ENCODE measurements at places on chromosomes 3 and 15.

GRCh38 chr3:166582236-166582635 is 745.0 kb upstream of the BCHE start:
- no peak for DNase-seq

DNA sequence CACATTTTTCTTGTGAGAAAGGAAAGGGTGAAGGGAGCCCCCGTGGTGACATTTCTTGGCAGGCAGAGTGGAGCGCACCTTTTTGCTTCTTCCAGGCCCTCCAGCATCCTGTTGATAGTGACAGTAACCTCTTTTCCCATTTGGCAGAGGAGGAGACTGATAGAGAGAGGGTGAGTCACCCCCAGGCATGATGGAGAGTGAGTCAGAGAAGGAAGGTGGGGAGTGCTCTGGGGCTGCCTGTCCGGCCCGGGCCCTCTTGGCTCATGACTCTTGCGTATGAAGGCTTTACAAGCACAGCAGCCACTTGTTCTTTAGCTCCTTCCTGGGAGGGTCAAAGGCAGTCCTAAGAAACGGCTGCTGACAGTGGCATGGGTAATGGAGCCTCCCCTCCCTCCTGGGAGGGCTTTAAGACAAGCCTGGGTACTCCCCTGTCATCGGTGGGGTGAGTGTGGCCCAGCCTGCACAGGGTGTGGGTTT is 16.0 kb downstream of the ANKRD63 start:
- no peak for DNase-seq

- no peak for DNase-seq
Observed at GRCh38 chr3:194871143-194871863, 185.6 kb downstream of the FAM43A start.

- DNase-seq = no peak
Observed at GRCh38 chr3:102398176-102398575, 36.6 kb upstream of the ZPLD1 start.

- DNase-seq = no peak
Observed at GRCh38 chr3:154022606-154023005, 98.6 kb upstream of the ARHGEF26 start.

GRCh38 chr3:94887065-94887464 is 824.2 kb downstream of the NSUN3 start:
- DNase-seq = no peak

DNA sequence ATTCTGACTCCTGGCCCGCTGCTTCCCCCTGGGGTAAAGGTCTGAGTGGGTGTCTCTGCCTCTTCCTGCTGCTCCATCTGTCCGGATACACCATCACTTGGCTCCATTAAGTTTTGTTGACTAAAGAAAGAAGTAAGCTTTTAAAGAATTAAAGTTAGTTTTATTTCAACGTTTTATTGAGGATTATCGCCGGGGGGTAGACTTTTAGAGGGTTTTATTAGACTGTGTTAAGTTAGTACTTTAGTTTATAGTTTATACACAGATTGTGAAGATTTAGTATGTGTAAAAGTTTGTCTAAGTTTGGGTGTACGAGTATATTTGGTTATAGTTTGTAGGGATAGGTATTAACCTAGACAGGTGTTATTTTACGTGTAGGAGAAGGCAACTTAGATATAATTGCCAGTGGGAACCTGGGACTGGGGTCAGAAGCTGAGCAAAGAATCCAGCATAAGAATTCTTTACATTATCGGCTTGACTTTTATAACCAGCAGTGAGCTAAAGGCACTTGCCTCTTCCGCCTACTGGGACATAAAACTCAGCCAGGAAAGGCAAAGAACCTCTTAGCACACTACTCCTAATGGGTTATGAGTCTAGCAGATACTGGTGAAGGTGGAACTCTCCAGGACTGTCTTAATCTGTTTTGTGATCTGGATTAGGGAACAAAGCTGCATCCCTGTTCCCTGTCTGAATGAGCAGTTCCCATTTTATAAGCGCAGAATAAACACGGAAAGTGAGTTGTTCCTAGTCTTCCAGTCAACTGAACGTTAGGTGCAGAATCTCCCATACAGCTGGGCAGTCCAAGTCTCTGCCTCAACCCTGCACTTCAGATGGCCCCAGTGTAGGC is 131.3 kb downstream of the FAM43A start:
- DNase-seq = no peak

DNA sequence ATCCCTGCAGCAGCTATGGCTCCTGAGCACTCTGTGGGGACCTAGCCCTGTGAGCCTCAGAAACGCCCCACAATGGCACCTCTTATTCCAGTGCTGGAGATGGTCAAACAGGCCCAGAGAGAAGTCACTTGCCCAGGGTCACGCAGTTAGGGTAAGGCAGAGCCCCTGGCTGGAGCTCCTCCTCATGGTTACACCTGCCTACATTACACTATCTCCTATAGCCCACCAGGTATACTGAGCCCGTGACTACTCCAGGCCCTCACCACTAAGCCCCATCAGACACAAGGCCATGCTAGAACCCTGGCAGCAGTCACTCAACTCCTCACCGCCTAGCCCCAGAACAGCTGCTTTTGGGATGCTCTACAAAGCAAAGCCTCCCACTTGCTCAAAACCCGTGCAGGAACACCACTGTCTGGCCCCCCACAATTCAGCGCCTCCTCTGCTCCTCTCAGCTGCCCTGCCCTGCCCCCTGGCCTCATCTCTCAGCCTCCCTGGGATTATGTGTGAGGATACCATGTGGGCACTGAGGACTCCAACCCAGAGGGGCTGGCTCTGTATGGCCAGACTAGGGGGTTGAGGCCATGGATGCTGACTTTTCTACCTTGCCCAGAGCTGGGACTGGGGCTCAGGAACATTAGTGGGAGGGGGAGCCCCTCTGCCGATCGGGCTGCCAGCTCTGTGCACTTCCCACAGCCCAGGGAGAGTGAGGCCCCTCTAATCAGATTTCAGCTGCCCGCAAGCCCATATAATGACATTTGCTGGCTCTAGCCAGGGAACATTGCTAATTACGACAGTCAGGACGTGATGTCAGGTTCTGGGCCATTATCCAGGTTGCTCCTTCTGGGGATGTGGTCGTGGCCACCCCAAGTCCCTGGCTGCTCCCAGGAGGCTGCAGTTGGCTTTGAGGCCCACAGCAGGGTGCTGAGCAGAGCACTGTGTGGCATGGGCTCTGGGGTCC is 4.0 kb downstream of the NT5DC2 start:
- DNase-seq = no peak

GRCh38 chr3:23112491-23112890 is 90.6 kb upstream of the UBE2E2 start:
- DNase-seq = no peak

DNA sequence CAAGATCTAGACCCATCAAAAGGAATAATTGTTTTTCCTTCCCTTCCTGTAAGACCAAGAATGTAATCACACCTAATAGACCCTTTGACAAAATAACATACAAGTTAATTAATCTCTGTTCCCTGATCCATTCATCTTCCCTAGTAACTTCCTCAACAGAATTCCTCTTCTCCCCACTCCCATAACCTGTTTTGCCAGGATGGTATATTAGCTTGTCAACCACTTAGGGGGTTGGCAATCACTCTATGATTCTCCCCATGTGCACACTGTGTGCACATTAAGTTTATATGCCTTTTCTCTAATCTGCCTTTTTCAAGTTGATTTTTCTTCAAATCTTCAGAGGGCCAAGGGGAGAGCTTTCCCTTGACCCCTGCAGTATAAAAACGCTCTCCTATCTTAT is 2.7 kb upstream of the ATP11B start:
- no peak for DNase-seq

- no peak for DNase-seq
Observed at GRCh38 chr3:127049393-127049792, 66.5 kb downstream of the PLXNA1 start.

- DNase-seq = no peak
Observed at GRCh38 chr15:65056106-65056505, 10.9 kb downstream of the SLC51B start.

- DNase-seq = no peak
Observed at GRCh38 chr3:163476179-163476578, 1602.1 kb downstream of the SI start.

DNA sequence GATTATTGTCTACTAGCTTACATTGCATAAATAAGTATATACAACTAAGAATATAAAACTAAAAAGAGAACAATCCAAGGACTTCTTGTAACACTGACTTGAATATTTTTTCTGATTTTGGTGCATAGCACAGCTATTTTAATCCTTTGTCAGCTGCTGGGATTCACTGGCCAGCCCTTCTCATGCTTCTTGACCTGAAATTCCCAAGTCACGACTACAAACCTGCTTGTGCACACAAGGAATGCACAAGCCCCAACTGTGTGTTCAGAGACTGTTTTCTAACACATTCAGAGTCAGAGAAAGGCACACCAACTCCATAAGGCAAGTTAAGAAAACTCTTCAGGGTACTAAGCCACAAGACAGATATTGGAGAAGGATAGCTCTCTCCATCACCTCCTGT is 80.9 kb downstream of the TNIK start:
- DNase-seq = no peak

DNA sequence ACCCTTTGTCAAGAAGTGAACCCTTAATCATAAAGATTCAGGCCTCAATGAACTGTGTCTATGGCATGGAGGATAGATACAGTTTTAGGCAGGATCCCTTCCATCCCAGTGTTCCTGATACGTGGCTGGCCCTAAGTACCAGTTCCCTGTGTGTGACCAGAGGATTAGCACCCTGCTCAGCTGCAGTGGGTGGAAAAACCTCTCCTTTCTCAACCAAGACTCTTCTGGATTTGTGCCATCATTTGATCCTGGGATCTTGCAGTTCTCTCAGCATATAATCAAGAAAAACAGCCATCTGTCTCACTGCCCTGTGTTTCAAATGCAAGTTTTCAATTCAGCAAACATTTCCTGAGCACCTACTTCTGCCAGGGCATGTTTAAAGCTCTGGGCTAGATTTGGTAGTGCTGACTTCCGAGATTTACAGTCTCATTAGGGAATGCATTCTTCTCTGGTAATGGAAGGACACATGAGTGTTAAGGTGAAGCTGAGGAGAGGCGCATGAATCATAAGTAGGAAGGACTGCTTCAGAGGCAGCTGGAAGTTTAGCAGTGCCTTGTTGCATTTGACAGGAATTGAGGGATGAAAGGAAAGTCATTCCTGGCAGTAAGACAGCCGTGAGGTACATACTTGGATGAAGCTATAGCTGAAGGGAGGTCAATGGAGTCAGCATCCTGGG is 388.3 kb downstream of the MFSD1 start:
- no peak for DNase-seq

DNA sequence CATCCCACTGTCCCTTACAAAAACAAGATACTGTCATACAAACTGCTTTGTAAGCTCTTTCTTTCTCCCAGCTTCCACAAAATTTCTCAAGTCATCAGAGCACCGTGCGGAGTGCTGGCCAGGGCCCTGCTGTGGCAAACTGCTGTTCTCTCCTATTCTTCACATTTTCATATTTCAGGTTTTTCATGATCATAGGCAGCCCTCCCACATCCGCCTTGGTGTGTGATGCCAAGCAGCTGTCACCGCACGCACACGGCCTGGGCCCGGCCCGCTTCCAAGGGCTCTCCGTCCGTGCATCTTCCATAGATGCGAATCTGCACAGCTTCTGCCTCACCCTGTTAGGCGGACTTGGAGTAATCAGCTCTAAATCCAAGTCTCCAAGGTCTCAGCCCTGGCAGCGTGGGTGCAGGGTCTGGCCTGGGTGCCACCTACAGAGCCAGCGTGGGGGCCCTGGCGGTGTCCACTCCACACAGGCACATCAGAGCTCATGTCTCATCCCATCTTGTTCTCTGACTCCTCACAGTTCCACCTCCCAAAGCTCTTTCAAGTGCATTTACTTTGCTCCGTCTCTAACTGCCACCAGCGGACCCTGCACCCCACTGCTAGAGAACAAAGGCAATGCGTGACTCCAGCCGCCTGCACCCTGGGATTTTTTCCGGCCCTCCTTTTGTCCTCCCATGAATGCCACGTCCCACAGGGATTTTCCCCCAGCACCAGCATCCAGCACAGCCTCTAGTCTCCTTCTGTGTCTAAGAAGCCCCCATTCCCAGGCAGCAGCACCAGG is 27.2 kb downstream of the CYFIP1 start:
- no peak for DNase-seq

DNA sequence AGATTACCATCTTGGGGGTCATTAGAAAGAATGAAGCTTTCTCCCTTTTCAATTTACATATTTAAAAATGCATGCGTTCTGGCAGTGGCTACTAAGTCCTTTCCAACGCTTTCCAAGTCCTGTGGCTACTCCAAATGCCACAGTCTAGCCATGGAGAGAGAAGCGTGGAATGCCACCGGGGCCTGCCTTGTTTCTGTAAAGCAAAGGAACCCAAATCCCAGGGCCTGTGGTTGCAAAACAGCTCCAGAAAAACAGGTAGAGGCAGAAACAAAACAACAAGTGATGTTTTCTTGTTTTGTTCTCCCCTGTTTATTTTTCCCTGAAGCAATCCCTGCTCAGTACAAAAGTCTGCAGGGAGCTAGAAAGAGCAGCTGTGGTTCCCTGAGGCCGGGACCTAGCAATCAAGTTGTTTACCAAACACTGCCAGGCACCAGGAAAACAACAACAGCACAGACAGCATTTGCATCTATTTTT is 85.5 kb downstream of the FOXP1 start:
- no peak for DNase-seq

DNA sequence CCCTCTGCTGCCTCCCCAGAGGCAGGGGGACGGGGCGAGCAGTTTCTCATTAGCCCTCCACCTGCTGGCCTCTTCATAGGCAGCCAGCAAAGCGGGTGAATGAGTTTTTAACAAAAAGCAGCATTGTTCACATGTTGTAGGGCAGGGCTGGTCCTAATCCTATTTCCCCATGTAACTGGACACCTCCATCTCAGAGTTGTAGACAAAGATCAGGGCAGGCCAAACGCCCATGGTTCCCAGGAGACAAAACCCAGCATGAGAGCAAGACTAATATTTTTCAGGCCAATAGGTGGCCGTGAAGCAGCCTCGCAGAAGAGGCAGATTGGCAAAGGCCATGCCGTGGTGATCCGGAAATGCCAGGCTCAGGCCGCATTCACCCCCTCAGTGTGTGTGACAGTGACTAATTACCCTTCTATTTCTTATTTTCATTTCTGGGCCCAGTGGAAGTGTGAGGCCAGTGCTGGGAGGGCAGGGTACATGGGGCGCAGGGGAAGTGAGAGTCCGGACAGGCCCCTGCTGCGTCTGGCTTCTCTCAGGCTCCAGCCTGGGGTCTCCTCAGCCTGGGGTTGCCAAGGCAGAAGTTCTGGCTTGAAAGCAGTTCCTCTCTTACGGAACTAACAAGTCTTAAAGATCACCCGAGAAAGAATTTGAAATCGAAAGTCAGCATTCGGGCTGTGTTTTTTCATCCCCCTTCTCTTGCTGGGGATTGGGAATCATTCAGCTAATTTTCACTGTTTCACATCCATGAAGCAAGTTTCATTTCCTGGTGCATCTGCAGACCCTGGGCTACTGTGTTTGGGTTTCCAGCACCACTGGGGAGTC is 64.8 kb downstream of the BOC start:
- no peak for DNase-seq

DNA sequence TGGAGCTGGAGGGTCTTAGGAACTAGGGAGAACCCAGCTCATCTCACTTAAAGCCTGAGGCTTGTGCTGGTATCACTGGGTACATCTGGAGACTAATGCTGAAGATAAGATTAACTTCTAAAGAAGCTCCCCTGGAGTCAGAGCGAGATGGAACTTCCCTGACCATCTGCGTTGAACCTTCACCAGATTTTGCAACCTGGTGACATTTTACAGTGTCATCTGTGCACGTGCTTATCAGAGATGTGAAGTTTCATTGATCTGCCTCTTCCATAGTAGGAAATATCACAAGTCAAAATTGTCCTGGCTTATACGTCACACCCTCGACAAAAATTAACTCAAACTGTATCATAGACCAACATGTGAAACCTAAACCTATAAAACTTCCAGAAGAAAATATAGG is 395.5 kb downstream of the SHQ1 start:
- DNase-seq = no peak

GRCh38 chr15:83512459-83512858 is 65.3 kb downstream of the SH3GL3 start:
- DNase-seq = no peak
